IMR-90 (cell line): ENCODE measurements at places on chromosomes 1 and 21. TPM values are rescaled to one million over a fixed set of nuclear protein-coding genes. Genes with fewer than 3 reads are reported as not detected.

DNA sequence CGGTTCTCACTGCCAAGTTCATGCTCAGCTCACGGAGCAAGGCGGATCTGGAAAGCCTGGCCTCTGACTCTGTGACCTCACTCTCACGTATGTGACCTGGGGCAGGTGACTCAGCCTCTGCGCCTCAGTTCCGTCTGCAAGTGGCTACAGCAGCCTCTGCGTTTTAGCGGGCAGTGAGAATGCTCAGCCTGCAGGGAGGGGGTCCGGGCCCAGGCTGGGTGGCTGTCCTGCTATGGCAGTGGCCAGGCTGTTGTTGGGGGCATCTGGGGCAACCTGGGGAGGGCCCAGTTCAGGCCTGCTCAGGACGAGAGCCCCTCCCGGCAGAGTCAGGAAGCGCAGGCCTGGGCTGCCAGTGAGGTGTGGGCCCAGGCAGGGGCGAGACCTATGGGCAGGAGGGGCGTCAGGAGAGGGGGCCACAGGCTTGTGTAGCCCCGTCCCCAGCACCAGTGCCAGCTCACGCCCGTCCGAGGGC lies 27.9 kb downstream of the ARHGEF16 start:
- H3K36me3 ChIP-seq, result no peaks in the 10 kb centered on the region
- peaks cover 2% of the 10 kb centered on the region; the same call in 1 of the 2 replicates for H3K27me3 ChIP-seq
- no peak overlapping the region for H3K27ac ChIP-seq
- no peaks in the 10 kb centered on the region for H3K4me1 ChIP-seq
- no peak for DNase-seq

AMY2A gene
- not detected in 2 replicates for total RNA-seq

EPHB2 gene
- total RNA-seq, result 54.7 and 58.8 TPM in 2 replicates

AGT gene
- under 0.01 and 0.18 TPM in 2 replicates for total RNA-seq

- H3K27me3 ChIP-seq, result peaks cover 3% of the 10 kb centered on the region; the same call in 1 of the 2 replicates
- H3K27ac ChIP-seq, result no peak overlapping the region
- H3K4me3 ChIP-seq, result no peak overlapping the region
- no peaks in the 10 kb centered on the region for H3K4me1 ChIP-seq
- no peaks in the 10 kb centered on the region for H3K36me3 ChIP-seq
- DNase-seq, result no peak
Observed at GRCh38 chr1:178494569-178494971, 2.2 kb downstream of the CLEC20A start.

FMO5 gene
- total RNA-seq, result 0.36 and 0.83 TPM in 2 replicates

SYT11 gene
- 37.8 and 43.7 TPM in 2 replicates for total RNA-seq

SLC66A1 gene
- 6.8 and 7.5 TPM in 2 replicates for total RNA-seq

KRTCAP2 gene
- total RNA-seq, result 76.1 and 76.7 TPM in 2 replicates

TMEM240 gene
- total RNA-seq, result 1.1 and 1.6 TPM in 2 replicates

GRCh38 chr1:36323636-36324352 lies at the start of gene EVA1B:
TSS of gene EVA1B (minus strand) at chr1:36323645. CDS start at chr1:36323037, 608 bp downstream.
- DNase-seq, result peak; percentile 82
- H3K4me3 ChIP-seq, result peak within 1 kb of the TSS; percentile 78
- H3K27ac ChIP-seq, result peak within 1 kb of the TSS; percentile 94
- peaks cover 9% of the 10 kb centered on the region; the same call in 1 of the 2 replicates for H3K36me3 ChIP-seq
- H3K4me1 ChIP-seq, result peaks cover 30% of the 10 kb centered on the region
- H3K27me3 ChIP-seq, result no peaks in the 10 kb centered on the region

- peaks cover 11% of the 10 kb centered on the region for H3K27me3 ChIP-seq
- H3K4me1 ChIP-seq, result no peaks in the 10 kb centered on the region
- no peak overlapping the region for H3K27ac ChIP-seq
- H3K4me3 ChIP-seq, result no peak overlapping the region
- no peaks in the 10 kb centered on the region for H3K36me3 ChIP-seq
Observed at GRCh38 chr1:84827555-84827954, 65.5 kb downstream of the LPAR3 start.

FCGR3A gene
- total RNA-seq, result not detected in 2 replicates

ZNF593OS gene
- total RNA-seq, result not detected in 2 replicates

CELA3A gene
- not detected in 2 replicates for total RNA-seq

GBP6 gene
- total RNA-seq, result not detected in 2 replicates

- no peak overlapping the region for H3K4me3 ChIP-seq
- peak; percentile 26 for DNase-seq
- no peak overlapping the region for H3K27ac ChIP-seq
- no peaks in the 10 kb centered on the region for H3K27me3 ChIP-seq
- H3K4me1 ChIP-seq, result no peaks in the 10 kb centered on the region
Observed at GRCh38 chr1:115539061-115539460, 102.7 kb upstream of the VANGL1 start.

- H3K27me3 ChIP-seq, result no peaks in the 10 kb centered on the region
- no peak overlapping the region for H3K4me3 ChIP-seq
- peaks cover 8% of the 10 kb centered on the region for H3K4me1 ChIP-seq
- no peak for DNase-seq
Observed at GRCh38 chr1:205236951-205237475, 9.3 kb downstream of the TMCC2 start.

DNA sequence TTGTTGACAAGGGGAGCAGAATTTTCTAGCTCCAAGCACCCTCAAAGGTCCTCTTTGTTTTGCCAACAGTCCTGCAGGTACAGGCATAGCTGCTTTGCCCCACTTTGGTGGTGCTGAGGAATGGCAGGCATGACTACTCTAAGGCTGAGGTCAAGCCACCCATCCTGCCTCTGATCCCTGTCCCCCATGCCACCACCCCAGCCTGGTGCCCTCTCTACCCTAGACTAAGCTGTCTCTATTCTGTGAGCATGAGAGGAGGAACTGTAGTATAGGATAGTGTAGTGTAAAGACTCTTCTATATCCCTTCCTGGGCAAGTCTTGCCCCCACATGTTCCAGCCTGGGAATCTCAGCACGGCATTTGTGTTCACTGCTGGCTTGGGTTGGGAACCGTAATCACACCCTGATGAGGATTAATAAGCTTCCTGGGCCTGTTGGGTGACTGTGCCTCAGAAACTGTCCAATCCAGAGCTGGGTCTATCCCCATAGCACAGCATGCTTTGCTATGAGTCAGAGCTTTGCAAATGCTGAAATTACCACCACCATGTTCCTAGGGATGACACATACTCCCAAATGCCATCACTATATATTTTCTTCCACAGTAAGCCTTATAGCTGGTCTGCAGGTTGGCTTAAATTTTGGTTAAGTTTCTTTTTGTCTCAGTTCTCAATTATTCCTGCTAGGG lies 105.7 kb upstream of the PPP2R5A start:
- H3K4me1 ChIP-seq, result peaks cover 10% of the 10 kb centered on the region
- peak overlapping the region; percentile 19 for H3K27ac ChIP-seq
- no peaks in the 10 kb centered on the region for H3K27me3 ChIP-seq
- H3K4me3 ChIP-seq, result no peak overlapping the region
- peak; percentile 97 for DNase-seq

- H3K27ac ChIP-seq, result no peak overlapping the region
- H3K27me3 ChIP-seq, result no peaks in the 10 kb centered on the region
- H3K36me3 ChIP-seq, result no peaks in the 10 kb centered on the region
- H3K4me3 ChIP-seq, result no peak overlapping the region
Observed at GRCh38 chr1:195591917-195592672, 1016.1 kb downstream of the KCNT2 start.

DNA sequence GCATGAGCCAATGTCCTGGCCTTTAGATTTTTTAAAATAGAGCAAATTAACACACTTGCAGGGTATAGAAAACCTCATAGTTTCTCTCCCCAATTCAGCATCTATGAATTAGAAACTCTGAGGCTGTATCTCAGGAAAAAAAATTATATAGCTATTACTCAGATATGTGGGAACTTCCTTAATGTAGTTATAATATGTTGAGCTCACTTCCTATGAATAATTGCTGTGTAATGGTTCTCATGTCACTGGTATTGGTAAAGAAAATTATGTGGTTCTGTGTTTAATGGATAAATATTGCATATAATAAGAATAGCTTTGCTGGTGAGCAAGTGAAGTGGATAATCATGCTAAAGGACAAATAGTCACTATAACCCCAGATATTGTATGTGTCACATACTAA lies 2019.8 kb downstream of the NCAM2 start:
- no peaks in the 10 kb centered on the region for H3K4me1 ChIP-seq
- H3K27me3 ChIP-seq, result no peaks in the 10 kb centered on the region
- H3K36me3 ChIP-seq, result no peaks in the 10 kb centered on the region
- no peak overlapping the region for H3K4me3 ChIP-seq
- no peak overlapping the region for H3K27ac ChIP-seq
- DNase-seq, result no peak

FOXD2 gene
- under 0.01 TPM in 2 replicates for total RNA-seq

GRCh38 chr1:236604905-236605806 lies 840 bp upstream of the HEATR1 start:
- H3K4me1 ChIP-seq, result no peaks in the 10 kb centered on the region
- H3K4me3 ChIP-seq, result peak overlapping the region; percentile 79
- no peak for DNase-seq
- peak overlapping the region; percentile 80 for H3K27ac ChIP-seq
- no peaks in the 10 kb centered on the region; the same call in 1 of the 2 replicates for H3K36me3 ChIP-seq
- H3K27me3 ChIP-seq, result no peaks in the 10 kb centered on the region

- H3K4me3 ChIP-seq, result no peak overlapping the region
- H3K27ac ChIP-seq, result no peak overlapping the region
- DNase-seq, result no peak
- H3K36me3 ChIP-seq, result no peaks in the 10 kb centered on the region
Observed at GRCh38 chr1:203492082-203492747, 1.7 kb upstream of the OPTC start.

SUSD4 gene
- total RNA-seq, result 1.1 and 2.7 TPM in 2 replicates

- peak; percentile 75 for DNase-seq
- H3K36me3 ChIP-seq, result no peaks in the 10 kb centered on the region
- H3K4me1 ChIP-seq, result peaks cover 2% of the 10 kb centered on the region; the same call in 1 of the 2 replicates
- no peaks in the 10 kb centered on the region for H3K27me3 ChIP-seq
Observed at GRCh38 chr1:198253668-198254067, 96.9 kb downstream of the NEK7 start.

FBXO2 gene
- total RNA-seq, result 0.36 and 0.56 TPM in 2 replicates

SH2D1B gene
- 0.18 TPM in 1 of 2 replicates, not detected in the other for total RNA-seq

DNA sequence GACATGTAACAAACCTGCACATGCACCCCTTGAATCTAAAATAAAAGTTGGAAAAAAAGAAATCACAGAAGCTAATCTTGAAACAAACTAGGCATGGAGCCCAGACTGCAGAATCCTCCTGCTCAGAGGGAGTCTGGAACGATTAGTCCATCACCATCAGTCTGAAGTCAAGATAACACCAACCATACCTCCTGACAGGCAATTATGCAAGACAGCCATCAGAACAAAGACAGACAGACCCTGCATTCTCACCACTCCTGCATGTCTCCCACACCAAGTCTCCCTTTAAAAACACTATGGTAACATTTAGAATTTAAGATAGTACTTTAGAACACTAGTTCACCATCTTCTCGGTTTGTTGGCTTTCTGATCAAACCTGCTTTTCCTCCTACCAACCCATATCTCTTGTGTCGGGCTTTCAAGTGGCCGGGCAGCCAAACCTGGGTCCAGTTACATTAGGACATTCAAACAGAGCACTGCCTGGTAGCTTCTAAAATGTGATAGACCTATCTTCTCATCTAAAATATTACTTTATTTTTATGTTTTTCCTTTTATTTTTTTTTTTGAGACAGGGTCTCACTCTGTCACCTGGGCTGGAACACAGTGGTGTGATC lies 10.1 kb downstream of the YARS1 start:
- peaks cover 43% of the 10 kb centered on the region for H3K36me3 ChIP-seq
- no peak overlapping the region for H3K27ac ChIP-seq
- H3K27me3 ChIP-seq, result no peaks in the 10 kb centered on the region
- DNase-seq, result no peak
- no peak overlapping the region for H3K4me3 ChIP-seq
- peaks cover 4% of the 10 kb centered on the region; the same call in 1 of the 2 replicates for H3K4me1 ChIP-seq

- peaks cover 3% of the 10 kb centered on the region; the same call in 1 of the 2 replicates for H3K4me1 ChIP-seq
- DNase-seq, result no peak
- H3K27me3 ChIP-seq, result no peaks in the 10 kb centered on the region
- H3K27ac ChIP-seq, result no peak overlapping the region
- H3K4me3 ChIP-seq, result no peak overlapping the region
Observed at GRCh38 chr21:17050646-17051045, 462.2 kb upstream of the CXADR start.

GRCh38 chr1:38962113-38962512 lies 20.5 kb upstream of the RHBDL2 start:
- no peaks in the 10 kb centered on the region for H3K27me3 ChIP-seq
- no peak overlapping the region for H3K27ac ChIP-seq
- H3K4me3 ChIP-seq, result no peak overlapping the region
- no peaks in the 10 kb centered on the region for H3K36me3 ChIP-seq

MAP1LC3C gene
- total RNA-seq, result under 0.01 TPM in 1 of 2 replicates, not detected in the other

GRCh38 chr1:81876901-81877733 lies 76.4 kb downstream of the ADGRL2 start:
- no peaks in the 10 kb centered on the region for H3K36me3 ChIP-seq
- no peak overlapping the region for H3K27ac ChIP-seq
- peaks cover 2% of the 10 kb centered on the region; the same call in 1 of the 2 replicates for H3K4me1 ChIP-seq
- H3K27me3 ChIP-seq, result no peaks in the 10 kb centered on the region
- no peak overlapping the region for H3K4me3 ChIP-seq

- no peak overlapping the region for H3K27ac ChIP-seq
- H3K27me3 ChIP-seq, result peaks cover 7% of the 10 kb centered on the region; the same call in 1 of the 2 replicates
- no peak overlapping the region for H3K4me3 ChIP-seq
Observed at GRCh38 chr1:12548279-12548972, 69.6 kb downstream of the DHRS3 start.

GRCh38 chr1:224727351-224728289 lies 111.5 kb downstream of the CNIH3 start:
- H3K4me3 ChIP-seq, result no peak overlapping the region
- no peak for DNase-seq
- H3K27me3 ChIP-seq, result no peaks in the 10 kb centered on the region
- H3K4me1 ChIP-seq, result peaks cover 13% of the 10 kb centered on the region

TPTE gene
- not detected in 2 replicates for total RNA-seq

- peaks cover under 1% of the 10 kb centered on the region; the same call in 1 of the 2 replicates for H3K4me1 ChIP-seq
- H3K4me3 ChIP-seq, result no peak overlapping the region
- DNase-seq, result no peak
- H3K36me3 ChIP-seq, result peaks cover 58% of the 10 kb centered on the region
Observed at GRCh38 chr1:77958391-77958790, 20.5 kb downstream of the FUBP1 start.

DNA sequence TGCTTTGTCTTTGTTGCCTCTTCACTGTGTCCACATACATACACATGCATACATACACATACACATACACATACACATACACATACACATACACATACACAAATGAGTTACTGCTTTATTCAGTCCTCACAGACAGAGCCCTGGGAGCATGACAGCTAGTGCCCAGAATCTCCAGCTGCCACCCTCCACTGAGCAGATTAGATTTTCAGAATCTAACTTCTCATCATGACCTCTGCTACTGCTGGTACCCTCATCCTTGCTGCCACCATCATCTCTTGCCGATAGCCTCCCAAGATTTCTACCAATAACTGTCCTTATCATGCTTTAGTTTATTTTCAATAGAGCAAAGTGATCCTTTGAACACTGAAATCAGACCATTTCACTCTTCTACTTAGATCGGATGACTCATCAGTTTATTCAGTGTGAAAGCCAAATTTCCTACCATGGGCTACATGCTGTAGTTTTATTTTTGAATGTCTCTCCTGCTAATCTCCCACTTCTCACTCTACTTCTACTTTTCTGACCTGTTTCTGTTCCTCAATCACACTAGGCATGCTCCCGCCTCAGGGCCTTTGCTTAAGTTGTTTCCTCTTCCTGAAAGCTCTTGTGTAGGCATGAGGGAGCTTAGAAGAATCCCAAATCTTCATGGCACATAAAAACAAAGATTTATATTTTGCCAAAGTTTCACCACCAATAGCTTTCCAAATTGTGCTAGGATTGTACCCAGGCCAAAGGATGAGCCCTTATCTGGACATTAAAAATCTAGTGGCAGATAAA lies 43.0 kb downstream of the ATP6V1G3 start:
- H3K36me3 ChIP-seq, result no peaks in the 10 kb centered on the region
- peak overlapping the region; percentile 78 for H3K27ac ChIP-seq
- H3K27me3 ChIP-seq, result no peaks in the 10 kb centered on the region
- DNase-seq, result peak; percentile 80
- H3K4me3 ChIP-seq, result no peak overlapping the region

GRCh38 chr1:17162941-17163340 lies 42.0 kb upstream of the PADI1 start:
- no peaks in the 10 kb centered on the region for H3K36me3 ChIP-seq

GRCh38 chr1:111633736-111634247 lies 14.2 kb downstream of the RAP1A start:
- H3K4me3 ChIP-seq, result no peak overlapping the region
- H3K4me1 ChIP-seq, result peaks cover 3% of the 10 kb centered on the region
- H3K27ac ChIP-seq, result no peak overlapping the region
- no peaks in the 10 kb centered on the region for H3K36me3 ChIP-seq
